Caco-2 (cell line): ENCODE measurements at places on chromosomes 12 and 14. TPM values are rescaled to one million over a fixed set of nuclear protein-coding genes. Genes with fewer than 3 reads are reported as not detected.

DNA sequence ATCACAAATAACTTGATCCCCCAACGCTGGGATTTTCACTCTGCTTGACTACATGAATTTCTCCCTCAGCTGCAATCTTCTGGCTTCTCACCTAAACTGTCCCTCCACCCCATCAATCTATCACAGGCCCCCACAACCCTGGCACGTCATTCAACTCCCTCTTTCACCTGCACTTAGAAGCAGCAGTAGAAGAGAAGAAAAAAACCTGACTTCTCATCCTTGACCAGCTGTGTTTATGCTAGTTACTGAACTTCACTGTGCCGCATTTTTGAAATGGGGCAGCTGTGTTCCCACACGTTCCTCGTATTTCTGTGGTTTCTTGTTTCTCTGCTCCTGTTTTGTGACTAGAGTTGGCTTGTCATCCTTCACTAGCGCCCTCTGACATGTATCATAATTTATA, 35.0 kb downstream of the ITPR2 start:
- no peak overlapping the region for H3K4me3 ChIP-seq
- no peak overlapping the region for H3K27ac ChIP-seq
- H3K4me1 ChIP-seq = no peaks in the 10 kb centered on the region

GRCh38 chr12:1634590-1635191, 5.7 kb downstream of the WNT5B start:
- H3K4me3 ChIP-seq = no peak overlapping the region
- H3K36me3 ChIP-seq = no peaks in the 10 kb centered on the region
- no peak overlapping the region for H3K27ac ChIP-seq
- H3K27me3 ChIP-seq = no peaks in the 10 kb centered on the region
- peak; percentile 79 for DNase-seq

DNA sequence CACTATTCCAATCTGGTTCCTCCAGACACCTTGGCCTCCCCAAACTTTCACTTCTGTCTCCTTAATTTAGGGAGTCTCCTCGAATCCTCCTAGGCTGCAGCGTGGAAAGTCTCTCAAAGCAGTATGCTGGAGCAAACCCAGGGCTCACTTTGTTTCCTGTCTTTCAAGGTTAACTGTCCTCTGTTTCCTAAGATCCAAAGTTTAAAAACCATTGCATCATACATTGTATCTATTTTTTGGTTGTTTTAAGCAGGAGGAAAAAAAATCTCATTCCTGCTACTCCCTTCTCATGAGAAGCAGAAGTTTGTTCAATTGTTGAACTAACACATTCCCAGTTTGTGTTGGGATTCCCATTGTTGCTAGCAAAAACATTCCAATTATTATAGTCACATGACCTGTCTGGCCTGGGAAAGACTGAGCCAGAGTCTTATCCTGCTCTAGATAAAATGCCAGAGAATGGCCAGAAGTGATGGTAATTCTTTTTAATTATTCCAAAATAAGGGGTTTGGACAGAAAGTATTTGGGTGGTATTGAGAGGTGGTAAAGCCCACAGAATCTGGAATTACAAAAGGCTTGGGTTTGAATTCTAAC, 67.3 kb downstream of the HSPB8 start:
- H3K27ac ChIP-seq = peak overlapping the region; percentile 27
- H3K4me1 ChIP-seq = peaks cover 17% of the 10 kb centered on the region
- no peak overlapping the region for H3K4me3 ChIP-seq

Gene PRIMA1
- total RNA-seq = 1.0 and 1.1 TPM in 2 replicates

- H3K4me1 ChIP-seq = 0 out of 2 replicates have a peak, but pooled peaks cover 4% of the 10 kb centered on the region
- no peak overlapping the region for H3K4me3 ChIP-seq
- H3K36me3 ChIP-seq = no peaks in the 10 kb centered on the region
- no peak for DNase-seq
- H3K27me3 ChIP-seq = no peaks in the 10 kb centered on the region
Measured at GRCh38 chr12:130970908-130971233, 17.2 kb downstream of the ADGRD1 start.

Gene AQP6
- not detected in 2 replicates for total RNA-seq

DNA sequence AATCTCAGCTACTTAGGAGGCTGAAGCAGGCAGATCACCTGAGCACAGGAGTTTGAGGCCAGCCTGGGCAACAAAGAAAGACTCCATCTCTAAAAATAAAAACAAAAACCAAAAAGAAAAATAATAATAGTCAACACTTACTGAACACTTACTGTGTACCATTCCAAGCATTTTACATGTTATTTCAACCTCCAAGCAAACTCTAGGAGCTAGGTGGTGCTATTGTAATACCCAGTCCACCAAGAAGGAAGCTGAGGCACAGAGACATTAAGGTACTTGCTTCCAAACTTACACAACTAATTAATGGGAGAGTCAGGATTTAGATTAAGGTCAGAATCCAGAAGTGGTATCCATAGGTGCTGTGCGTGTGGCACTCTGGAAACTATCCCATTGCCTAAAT, 13.7 kb upstream of the OR6J1 start:
- H3K27ac ChIP-seq = no peak overlapping the region
- peak; percentile 34 for DNase-seq
- H3K4me3 ChIP-seq = no peak overlapping the region
- no peaks in the 10 kb centered on the region for H3K27me3 ChIP-seq
- H3K36me3 ChIP-seq = no peaks in the 10 kb centered on the region
